ENCODE measurements at places on chromosomes 4 and X.
A peak's percentile ranks its signal among the peaks of the same experiment; 100 is the strongest.

GRCh38 chr4:74311696-74312313 is 3.5 kb downstream of the EPGN start:
- DNase-seq = peak; percentile 38

GRCh38 chrX:119638725-119639471 is 32.7 kb upstream of the NKRF start:
- DNase-seq = no peak

DNA sequence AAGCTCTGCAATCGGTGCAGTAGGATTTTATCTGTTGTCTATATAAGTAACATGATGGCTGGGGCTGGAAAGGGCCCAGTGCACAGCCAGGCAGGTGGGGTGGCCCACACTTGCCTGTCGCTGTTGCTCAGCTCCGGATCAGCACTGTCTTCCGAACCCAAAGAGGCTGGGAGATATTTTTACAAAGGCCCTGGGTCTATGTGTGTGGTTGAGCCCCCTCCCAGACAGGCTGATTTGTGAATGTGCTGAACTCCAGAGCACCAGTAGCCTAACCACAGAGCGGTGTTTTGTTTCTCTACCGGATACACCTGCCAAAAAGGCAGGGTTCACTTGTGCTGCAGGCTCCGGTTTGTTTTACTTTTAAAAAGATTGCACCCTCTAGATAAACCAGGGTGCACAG is 33.5 kb upstream of the CHRNA9 start:
- DNase-seq = no peak

DNA sequence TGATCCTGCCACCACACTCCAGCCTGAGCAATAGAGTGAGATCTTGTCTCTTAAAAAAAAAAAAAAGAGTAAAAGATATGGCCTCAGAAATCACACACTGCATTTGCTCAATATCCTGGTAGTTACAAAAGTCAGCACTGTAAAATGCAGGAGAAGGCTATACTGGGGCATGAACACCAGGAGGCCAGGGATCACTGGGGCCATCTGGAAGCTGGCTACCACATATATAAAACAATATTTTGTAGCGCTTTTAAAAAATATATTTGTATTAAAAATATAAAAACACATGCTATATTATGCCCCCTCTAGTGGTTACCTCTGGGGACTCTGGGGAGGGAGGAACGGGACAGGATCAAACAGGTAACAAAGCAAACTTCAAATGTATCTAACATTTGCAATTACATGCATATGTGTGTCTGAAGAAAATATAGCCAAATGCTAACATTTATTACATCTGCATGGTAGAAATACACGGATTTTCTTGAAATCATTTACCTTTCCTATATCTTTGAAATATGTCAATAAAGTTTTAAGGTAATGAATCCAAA is 4.0 kb downstream of the C4orf46 start:
- DNase-seq = no peak

- DNase-seq = no peak
These were observed 187.1 kb downstream of the MGST2 start for GRCh38 chr4:139852612-139853269.

DNA sequence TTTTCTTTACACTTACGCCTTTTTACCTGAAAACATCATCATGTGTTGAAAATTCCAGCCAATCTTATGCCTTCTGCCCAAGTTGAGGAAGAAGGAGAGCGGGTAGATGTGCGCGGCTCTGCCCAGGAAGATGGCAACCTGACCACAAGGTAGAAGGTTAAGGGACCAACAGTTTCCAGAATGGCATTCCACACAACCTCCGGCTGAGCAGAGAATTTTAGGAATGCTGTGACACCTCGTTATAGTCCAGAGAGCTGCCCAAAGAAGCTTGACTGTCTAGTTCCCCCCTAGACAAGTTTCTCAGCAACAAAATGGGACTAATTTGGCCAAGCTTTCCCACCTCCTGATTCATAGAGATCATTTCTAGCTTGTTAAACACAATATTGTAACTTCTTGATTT is 75.1 kb downstream of the CHST7 start:
- DNase-seq = no peak

All from NCI-H345 (cell line).